ENCODE measurements at places on chromosomes 1 and 21.

DNA sequence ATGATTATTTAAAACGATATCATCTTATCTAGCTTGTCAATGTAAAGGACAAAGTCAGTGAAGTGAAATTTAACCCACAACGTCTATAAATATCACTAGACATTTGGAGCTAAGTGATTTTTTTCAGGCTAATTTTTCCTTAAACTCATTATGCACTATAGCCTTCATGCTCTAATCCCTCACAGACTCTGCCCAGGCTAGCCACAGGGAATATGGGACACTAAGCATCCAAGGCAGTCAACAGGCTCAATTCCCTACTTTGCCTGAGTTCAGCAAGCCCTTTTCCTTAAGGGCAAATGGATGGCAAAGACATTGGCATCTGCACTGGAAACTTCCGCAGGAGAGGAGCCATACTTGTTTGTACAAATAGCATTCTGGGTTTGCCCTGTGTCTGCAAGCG lies 577.0 kb downstream of the LMO4 start:
- DNase-seq: no peak

GRCh38 chr1:8419861-8420260 lies 101.9 kb downstream of the SLC45A1 start:
- no peak for DNase-seq

- DNase-seq: no peak
Observed at GRCh38 chr1:109502364-109502851, 7.1 kb downstream of the AMIGO1 start.

DNA sequence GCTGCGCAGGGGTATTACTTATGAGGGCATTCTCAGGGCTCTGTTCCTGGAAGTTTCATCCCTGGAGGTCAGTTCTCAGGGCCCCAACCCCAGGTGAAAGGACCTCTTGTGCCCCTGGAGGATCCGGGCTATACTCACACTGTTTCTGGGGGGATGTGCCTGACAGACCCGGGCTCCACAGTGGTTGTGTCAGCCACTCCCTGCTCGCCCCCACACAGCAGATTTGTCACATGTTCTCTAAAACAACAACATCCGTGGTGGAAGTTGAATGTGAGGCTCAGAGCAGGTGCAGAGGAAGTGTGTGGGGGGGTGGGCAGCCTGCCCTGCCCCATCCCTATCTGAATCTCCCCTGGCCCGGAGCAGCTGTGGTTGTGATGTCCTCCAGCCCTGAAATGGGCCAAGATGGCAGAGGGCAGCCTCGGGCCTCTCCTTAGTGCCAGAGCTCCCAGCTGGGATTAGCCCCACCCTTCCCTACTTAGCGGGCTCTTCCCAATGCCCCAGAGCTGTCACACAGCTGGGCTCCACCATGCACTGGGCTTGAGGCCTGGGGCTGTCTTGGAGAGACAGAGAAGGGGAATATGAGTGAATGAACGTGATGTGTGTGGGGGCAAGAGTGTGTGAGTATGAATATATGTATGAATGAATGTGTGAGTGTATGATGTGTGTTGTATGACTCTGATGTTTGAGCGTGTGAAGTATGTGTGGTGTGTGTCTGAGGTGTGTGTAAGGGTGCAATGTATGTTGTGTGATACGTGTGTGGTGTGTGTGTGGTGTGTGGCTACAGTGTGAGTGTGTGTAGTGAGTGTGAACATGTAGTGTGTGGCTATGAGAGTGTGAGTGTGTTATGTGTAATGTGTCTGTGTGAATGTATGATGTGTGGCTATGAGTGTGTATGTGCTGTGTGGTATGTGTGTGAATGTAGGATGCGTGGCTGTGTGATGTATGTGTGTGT lies 1.5 kb upstream of the FCMR start:
- DNase-seq: no peak

GRCh38 chr1:12460121-12460520 lies 157.9 kb downstream of the DHRS3 start:
- DNase-seq: no peak

- DNase-seq: no peak
Observed at GRCh38 chr1:112672009-112672408, 2.5 kb upstream of the MOV10 start.

DNA sequence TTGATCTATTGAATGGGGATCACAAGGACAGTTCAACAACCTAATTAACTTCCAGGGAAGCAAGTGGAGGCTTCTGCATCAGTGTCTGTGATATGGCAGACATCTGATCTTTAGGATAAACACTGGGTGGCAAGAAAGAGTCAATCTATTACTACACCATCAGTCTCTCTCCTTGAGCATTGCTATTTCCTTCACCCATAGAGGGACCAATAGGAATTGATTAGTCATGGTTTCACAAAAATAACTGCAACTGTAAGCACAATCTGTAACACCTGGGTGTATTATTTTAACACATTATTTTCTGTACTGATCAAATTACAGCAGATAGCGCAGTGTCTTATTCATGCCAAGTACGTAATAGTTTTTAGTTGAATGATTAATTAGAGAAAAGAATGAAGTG lies 50.3 kb downstream of the USP24 start:
- DNase-seq: peak; percentile 4

- no peak for DNase-seq
Observed at GRCh38 chr21:15415541-15416261, 314.1 kb upstream of the USP25 start.

- DNase-seq: no peak
Observed at GRCh38 chr21:41664881-41665765, 101.7 kb downstream of the RIPK4 start.

DNA sequence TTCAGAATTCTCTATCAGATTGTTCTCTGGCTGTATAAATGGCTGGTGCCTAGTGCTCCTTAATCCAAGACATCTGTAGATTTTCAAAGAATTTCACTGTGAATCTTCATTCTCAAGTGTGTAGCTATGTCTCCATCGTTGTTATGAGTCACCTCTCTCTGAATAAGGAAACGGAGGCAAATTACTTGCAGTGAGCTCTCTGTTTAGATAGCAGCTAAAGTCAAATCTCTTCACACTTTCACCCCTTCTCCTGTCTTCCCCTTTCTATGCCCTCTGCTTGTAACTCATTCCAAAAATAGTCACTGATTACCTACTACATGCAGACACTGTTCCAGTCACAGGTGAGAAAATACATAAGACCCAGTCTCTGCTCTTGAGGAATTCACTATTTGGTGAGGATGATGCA lies 39.7 kb downstream of the CHML start:
- DNase-seq: no peak

DNA sequence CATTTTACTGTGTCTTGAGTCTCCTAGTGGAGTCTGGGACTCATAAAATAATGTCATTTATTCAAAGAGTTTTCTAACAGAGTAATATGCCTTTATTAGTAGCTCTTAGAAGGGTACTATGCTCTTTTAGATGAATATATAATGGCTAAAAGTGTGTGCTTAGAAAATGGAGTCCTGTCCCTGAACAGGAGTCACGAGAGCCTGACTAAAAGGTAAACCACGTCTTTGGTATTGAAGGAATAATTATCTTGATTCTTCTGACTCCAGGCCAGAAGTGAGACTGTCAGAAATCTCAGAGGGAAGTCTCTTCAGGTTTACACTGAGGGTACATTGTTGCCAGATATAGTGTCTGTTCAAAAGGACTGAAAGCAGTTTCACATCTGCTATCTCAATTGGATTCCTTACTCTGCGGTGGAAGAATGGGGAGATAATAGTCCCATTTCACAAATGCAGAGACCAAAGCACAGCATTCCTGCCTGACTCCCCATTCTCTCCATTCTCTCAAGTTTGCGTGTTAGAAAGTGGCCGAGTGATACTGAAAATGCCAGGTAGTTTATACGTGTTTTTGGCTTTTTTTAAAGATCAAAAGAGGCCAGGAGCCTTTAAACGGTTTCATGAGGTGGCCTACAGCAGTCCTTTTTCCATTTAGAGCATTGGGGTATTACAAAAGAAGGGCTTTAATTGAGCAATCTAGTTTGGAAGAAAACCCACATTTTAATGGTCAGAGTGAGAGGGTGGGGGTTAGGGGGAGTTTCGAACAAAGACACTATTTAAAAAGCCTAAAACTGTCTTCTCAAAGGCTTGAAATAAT lies 176.6 kb downstream of the VPS13D start:
- no peak for DNase-seq

GRCh38 chr1:221708987-221709386 lies 32.9 kb downstream of the DUSP10 start:
- peak; percentile 99 for DNase-seq

DNA sequence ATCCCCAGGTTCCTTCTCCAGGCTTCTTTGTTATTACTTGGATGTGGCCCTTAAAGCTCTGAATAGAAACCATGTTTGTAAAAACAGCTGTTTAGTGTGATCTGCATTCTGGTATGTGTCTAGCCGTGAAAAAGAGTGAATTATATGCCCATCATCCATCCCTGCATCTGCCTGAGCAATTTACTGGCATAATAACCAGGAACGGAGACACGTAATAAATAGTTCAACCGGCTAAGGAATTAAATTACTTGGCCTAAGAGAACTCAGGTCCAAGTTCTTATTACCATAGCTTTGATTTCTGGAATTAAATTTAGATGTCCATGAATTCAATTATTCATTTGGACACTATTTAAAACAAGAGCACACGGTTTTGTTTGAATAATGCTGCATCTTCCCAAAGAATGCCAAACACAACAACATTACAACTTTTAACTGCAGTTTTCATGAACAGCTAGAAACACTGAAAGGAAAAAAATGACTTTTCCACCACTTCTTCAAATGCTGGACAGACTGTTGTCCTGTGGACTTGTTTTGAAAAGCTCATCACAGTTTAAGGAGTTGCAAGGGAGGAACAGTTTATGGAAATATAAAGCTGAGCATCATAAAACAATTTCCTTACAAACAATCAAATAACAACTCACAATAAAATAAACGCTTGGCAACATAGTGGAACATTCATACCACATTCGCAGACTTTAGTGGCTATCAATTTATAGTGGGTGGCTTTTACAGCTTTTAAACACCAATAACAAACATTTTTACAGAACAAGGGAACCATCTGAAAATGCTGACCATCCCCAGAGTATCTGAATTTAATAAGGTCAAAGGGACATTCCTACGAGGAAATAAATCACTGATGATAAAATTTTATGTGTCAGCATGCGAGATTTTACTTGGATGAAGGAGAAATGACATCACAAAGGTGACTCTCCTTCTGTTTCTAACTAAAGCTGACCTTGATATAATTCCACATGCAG lies 144.7 kb downstream of the APP start:
- no peak for DNase-seq

GRCh38 chr1:92442351-92442750 lies 44.4 kb downstream of the GFI1 start:
- no peak for DNase-seq

GRCh38 chr21:26067836-26068594 lies 102.6 kb downstream of the APP start:
- no peak for DNase-seq

- DNase-seq: no peak
Observed at GRCh38 chr21:24223624-24224023, 1383.7 kb downstream of the MRPL39 start.

GRCh38 chr1:51342591-51343206 lies 12.3 kb upstream of the TTC39A start:
- no peak for DNase-seq

DNA sequence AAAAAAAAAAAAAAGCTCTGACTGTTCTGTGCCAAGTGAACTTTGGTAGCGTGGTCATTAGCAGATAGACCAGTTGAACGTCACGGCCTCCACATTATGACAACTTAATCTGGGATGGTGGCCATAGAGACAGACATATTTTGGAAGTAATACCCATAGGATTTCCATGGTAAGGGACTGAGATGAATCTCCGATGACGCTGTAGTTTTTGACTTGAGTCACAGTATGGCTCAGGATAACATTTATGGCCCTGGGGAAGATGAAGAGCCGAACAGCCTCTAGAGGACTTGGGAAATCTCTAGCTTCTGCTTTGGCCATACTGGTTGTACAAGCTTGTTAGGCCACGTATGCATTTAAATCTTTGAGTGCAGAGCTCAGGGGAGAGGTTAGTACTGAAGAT lies 214.0 kb downstream of the KCNJ6 start:
- no peak for DNase-seq

GRCh38 chr1:97247196-97247595 lies 525.6 kb downstream of the PTBP2 start:
- DNase-seq: no peak

DNA sequence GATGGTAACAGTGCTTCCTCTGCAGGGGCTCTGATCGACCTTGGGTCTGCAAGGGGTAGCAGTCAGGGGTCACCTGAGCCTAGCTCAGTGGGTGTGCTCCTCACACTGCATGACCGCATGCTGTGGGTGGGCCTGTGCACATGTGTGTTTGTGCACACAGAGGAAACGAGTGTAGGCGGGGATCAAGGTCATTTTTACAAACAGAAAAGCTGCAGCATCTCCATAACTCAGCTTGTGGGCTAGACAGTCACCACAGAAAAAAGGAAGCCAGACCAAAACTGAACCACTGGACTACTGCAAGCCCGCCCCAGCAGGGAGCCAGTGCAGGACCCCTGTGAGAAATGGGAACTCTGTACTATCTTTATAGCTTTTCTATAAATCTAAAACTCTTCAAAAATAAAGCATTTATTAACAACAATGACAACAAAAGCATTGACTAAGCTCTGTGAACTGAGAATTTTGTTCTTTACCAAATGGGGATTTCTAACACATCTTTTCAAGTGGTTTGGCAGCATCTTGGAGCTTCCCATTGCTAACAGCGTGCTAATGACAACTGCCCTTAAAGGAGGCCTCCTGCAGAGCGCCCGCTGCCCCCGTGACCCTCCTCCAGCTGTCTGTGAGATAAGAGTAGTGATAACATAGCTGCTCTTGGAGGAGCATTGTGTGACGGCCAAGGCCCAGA lies 19.9 kb upstream of the NEK2 start:
- DNase-seq: no peak

DNA sequence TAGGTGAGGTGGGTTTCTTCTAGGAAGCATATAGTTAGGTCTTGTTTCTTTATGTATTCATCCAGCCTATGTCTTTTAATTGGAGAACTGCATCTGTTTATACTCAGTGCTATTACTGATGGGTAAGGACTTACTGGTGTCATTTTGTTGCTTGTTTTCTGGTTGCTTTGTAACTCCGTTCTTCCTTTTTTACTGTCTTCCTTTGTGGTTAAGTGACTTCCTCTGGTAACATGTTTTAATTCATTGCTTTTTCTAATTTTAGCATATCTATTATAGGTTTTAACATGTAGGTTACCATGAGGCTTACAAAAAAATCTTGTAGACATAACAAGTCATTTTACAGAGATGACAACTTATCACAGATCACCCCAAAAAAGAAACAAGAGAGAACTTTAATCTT lies 160.8 kb downstream of the VAV3 start:
- DNase-seq: no peak

DNA sequence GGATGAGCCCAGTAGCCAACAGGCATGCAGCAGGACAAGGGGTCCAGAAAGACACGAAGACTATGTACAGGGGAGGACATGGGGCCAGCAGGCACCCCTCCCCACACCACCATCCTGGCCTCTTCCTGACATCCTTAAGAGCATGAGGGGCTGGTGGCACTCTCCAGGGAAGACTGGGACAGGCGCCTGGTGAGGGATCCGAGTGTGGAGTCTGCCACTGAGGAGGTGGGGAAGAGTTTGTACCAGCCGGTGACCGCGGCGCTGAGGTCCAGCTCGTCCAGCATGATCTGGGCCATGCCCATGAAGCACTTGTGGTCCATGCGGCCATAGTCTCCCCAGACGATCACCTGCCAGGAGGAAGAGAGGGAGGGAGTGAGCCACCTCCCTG lies 39.1 kb downstream of the RIMS3 start:
- no peak for DNase-seq

- no peak for DNase-seq
Observed at GRCh38 chr1:240245629-240246020, 153.9 kb downstream of the FMN2 start.
